ENCODE measurements at places on chromosomes 2 and 18.

GRCh38 chr2:52686935-52687334, 1080.7 kb upstream of the CHAC2 start:
- no peak for DNase-seq

GRCh38 chr2:175036582-175037018, 31.4 kb upstream of the CHN1 start:
- no peak for DNase-seq

DNA sequence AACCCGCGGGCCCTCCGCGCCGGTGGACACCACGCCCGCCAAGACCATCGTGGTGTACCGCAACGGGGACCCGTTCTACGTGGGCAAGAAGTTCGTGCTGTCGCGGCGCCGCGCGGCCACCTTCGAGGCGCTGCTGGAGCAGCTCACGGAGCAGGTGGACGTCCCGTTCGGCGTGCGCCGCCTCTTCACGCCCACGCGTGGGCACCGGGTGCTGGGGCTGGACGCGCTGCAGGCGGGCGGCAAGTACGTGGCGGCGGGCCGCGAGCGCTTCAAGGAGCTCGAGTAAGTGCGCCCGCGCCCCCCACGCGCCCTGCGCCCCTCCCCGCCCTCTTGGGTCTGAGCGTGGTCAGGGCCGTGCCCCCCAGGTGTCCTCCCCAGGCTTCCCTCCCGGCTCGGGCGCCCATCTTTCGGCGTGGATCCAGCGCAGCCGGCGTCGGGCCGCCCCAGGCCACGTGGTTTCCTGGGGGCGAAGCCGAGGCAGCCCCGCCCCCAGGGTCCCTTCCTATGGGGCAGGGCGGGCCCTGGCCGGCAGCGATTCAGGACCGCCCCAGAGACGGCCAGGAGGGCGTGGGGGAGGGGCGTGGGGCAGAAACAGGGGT, 481 bp downstream of the DCDC2C start:
- no peak for DNase-seq

GRCh38 chr2:29892585-29893259, 28.7 kb downstream of the ALK start:
- no peak for DNase-seq

- peak; percentile 9 for DNase-seq
Observed at GRCh38 chr18:9552191-9552590, 62.2 kb downstream of the PPP4R1 start.

DNA sequence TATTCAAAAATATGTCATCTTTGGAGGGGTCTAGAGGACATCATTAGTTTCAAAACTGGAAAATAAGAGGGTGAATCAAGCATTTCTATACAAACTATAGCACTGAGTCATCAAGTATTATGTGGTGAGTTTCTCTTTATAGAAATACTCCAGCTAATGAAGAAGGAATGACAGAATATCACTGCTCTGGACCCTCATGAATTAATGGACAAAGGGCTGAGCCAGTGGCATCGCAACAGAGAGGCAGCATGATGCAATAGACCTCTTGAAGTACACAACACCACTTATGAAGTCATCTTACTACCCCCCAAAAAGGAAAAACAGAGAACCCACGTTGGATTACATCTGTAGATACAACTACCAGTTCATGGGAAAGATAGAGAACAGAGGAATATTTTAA, 27.4 kb upstream of the EIF2AK3 start:
- DNase-seq: peak; percentile 84

DNA sequence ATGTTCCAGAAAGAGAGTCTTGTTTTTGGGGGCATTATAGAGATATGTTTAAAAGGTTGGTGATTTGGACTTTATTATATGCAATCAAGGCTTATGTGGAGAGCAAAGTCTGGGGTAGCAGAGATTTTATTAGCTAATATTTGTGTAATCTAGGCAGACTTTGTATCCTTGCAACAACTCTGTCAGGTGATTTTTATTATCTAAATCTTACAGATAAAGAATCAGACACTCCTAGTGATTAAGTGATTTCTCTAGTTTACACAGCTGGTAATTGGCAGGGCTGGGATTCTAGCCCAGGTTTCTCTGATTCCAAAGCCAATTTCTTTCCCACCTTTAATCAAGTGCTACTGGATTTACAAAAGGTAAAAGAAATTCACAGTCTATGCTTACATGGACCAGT, 33.3 kb upstream of the NCK2 start:
- DNase-seq: no peak

DNA sequence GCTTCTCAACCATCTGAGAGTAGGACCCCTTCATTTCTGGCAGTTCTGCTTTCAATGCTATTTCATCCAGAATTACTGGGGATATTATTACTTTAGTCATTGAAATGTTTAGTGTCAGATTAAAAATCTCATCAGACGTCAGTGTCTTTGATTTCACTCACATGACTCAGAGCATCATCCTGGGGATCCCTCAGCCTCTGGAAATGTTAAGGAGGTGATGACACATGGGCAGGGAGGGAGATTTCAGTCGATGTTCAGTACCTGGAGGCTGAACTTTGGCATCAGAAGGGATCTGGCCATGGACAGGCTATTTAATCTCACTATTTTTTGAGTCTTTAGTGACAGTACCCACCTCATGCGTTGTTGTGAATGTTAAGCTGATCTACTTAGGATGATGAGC, 39.1 kb downstream of the OSBPL6 start:
- peak; percentile 25 for DNase-seq

DNA sequence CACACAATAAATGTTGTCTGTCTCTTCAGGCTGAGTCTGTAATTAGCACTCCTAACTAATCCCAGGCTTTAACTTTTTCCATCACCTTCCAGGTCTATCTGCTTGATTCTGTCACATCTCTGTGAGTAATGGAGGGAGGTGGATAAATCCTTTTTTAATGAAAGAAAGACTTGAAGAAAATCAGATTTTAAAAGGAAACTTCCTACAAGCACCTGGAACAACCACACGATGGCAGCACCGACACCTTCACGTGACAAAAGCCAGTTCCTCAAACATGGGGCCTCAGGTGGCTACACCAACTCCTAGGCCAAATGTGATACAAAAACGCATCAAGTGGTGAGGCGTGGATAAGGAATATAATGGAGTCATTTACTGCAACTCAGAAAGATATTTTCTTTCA, 41.8 kb downstream of the TGFBRAP1 start:
- DNase-seq: peak; percentile 18

GRCh38 chr18:1585881-1586488, 681.3 kb downstream of the ADCYAP1 start:
- DNase-seq: peak; percentile 11

DNA sequence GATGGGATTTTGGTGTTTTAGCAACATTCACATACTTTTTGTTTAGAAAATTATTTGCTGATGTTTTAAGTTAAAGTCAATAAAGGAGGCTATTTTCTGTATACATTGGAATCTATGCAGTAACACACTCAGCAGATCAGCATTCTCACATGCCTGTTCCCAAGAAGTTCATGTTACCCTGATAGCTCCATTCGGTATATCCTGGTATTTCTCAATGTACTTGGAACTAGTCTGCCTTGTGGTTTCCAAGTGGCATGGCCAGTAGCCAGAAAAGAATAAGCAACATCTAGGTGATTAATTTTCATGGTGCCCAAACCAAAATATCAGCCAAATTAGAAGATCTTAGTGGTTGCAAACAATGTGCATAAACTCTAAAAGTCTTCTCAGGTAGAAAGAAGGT, 5.2 kb upstream of the NCAPH start:
- DNase-seq: peak; percentile 93

DNA sequence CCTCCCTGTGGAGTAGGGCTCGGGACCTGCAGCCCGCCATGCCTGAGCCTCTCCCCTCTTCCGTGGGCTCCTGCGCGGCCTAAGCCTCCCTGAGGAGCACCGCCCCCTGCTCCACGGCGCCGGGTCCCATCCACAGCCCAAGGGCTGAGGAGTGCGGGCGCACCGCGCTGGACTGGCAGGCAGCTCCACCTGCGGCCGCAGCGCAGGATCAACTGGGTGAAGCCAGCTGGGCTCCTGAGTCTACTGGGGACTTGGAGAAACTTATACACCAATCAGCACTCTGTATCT, 17.8 kb upstream of the ACVR2A start:
- DNase-seq: no peak

GRCh38 chr2:46836295-46837111, 79.1 kb downstream of the MCFD2 start:
- DNase-seq: no peak

GRCh38 chr2:239667431-239667985, 266.7 kb upstream of the HDAC4 start:
- no peak for DNase-seq

GRCh38 chr2:26530696-26531095, 52.8 kb upstream of the OTOF start:
- DNase-seq: no peak

DNA sequence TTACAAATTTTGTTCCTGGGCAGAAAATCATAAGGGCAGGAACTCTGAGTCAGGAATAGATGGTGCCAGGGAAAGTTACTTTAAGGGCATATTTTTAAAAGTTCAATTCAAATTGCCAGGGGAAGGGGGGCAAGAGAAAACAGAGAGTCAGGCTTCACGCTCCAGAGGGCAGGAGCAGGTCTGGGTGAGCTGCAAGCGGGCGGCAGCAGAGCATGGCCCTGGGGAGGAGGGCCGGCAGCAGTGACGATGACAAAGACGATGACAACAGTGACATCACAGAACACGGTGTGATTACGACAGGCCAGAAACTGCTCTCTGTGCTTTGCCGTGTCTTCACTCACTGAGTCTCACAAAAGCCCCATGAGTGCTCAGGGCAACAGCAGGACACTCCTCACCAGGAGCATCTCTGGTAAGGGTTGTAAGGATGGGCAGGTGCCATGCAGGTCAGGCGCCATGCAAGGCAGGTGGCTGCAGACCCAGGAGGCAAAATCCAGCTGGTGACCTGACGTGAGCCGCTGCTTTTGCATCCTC, 23.3 kb downstream of the CHST10 start:
- no peak for DNase-seq

DNA sequence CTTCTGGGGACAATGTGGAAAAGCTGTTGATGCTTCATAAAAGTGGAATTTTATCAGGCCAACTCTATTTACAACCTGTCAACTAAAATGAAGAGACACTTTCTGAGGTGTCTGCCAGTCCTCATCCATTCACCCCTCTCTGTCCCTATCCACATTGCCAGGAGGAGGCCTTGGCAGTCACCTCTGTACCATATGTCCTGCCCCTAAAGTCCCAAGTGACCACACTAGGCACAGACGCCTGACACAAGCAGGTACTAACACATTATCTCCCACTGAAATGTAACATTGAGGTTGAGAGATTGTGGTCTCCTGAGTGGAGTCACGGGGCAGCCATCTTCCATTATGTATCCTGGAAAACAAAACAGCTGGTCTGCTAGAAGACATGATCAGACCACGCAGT, 71.4 kb downstream of the OSBPL1A start:
- no peak for DNase-seq

- DNase-seq: no peak
Observed at GRCh38 chr2:100110614-100111000, 31.8 kb downstream of the AFF3 start.

GRCh38 chr2:114056294-114057143, 166.6 kb downstream of the ACTR3 start:
- no peak for DNase-seq

- no peak for DNase-seq
Observed at GRCh38 chr2:209988010-209988409, 14.4 kb upstream of the RPE start.

GRCh38 chr2:128736689-128737545, 418.2 kb upstream of the HS6ST1 start:
- DNase-seq: peak; percentile 37

GRCh38 chr2:176158855-176159662, 2.0 kb downstream of the HOXD3 start:
- DNase-seq: no peak

DNA sequence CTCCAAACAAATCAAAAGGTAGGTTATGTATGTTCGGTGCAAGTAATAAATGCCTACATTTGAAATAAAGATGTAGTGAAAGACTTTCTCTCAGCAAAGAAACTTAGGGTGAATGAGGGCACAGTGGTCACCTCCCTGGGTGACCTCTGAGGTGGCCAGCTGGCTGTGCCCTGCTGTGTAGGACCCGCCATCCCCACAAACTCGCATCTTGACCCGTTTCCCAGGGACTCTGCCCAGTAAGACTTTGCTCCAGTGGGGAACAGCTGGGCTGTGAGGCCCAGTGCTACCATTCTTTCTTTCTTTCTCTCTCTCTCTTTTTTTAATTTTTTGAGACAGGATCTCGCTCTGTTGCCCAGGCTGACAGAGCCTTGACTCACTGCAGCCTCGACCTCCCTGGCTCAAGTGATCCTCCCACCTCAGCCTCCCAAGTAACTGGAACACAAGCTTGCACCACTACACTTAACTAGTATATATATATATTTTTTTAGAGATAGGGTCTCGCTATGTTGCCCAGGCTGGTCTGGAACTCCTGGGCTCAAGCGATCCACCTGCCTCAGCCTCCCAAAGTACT, 8.2 kb upstream of the GAREM2 start:
- no peak for DNase-seq

- DNase-seq: peak; percentile 59
Observed at GRCh38 chr2:216222650-216223352, 113.7 kb downstream of the XRCC5 start.

DNA sequence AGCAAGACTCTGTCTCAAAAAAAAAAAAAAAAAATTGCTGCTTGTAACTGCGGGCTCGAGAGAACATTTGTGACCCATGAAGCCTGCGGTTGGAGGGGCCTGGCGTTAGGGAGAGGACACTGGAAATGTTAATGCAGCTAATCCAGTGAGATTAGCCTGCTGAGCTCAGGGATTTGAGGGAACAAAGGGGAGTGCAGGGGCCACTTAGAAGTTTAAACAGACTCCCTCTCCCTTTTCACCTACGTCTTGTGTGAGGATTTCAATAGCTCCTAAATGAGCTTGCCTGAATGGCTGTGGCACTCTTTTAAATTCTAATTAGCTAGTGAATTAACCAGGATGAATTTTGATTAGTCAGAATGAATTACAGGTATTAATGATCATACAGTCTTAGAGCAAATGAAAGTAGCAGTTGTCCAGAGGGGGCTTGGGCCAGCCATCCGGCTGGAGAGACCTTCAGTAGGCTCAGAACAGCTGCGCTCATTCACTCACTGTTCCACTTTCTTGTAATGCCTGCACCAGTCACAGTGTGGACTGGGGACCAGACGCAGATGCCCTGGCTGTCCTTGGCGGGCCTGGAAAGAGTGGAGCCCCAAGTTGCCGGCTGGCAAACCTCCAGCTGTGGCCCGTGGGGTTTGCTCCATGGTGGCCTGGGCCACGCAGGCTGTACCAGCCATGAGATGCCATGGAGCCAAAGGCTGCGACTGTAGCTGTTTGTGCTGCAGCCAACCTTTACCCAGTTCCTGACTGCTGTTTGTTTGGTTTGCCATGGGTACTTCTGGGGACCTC, 20.8 kb downstream of the LDLRAD4 start:
- no peak for DNase-seq

DNA sequence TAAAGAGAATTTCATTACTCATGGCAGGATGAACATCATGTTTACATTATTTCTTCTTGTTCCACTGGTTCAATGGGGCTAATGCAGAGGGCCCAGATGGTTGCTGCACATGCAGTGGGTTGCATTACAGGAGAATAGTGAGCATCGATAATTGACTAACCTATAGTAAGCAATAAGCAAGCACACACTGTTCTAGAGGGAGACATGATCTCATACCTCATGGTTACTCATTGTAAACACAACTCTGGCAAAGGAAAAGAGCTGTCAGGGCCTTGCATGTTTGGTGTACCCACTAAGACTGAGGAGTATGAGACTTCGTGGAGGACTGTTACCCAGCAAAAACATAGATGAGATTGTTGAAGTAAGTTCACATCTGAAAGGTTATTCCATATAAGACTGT, 885.6 kb upstream of the VRK2 start:
- peak; percentile 27 for DNase-seq
